ENCODE measurements at places on chromosomes 12 and 14. TPM values are rescaled to one million over a fixed set of nuclear protein-coding genes. Genes with fewer than 3 reads are reported as not detected.

Gene CLEC4A
- 3.9 TPM for total RNA-seq

Gene EPYC
- not detected for total RNA-seq

DNA sequence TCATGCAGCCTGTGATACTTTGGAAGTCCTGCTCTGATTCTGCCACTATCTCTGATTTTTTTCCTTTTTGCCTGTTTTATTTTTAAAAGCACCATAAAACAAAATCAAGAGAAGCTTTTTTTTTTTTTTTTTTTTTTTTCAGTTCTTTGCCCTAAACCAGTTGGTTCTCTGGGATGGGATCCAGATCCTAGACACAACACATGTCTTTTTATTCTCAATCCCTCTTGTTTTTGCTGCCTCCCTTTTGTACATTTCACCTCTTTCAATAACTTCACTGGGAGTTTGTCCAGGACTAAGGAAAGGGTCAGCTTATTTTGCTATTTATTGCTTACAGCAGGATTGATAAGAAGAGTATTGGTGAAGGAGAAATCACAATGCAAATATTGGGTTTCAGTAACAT lies 139.4 kb downstream of the GRIP1 start:
- no peak overlapping the region for H3K4me3 ChIP-seq
- no peaks in the 10 kb centered on the region for H3K27me3 ChIP-seq
- no peaks in the 10 kb centered on the region for H3K4me1 ChIP-seq
- no peak for DNase-seq
- no peak overlapping the region for H3K27ac ChIP-seq
- no peaks in the 10 kb centered on the region for H3K36me3 ChIP-seq

- H3K4me1 ChIP-seq, result no peaks in the 10 kb centered on the region
- no peaks in the 10 kb centered on the region for H3K27me3 ChIP-seq
- H3K4me3 ChIP-seq, result no peak overlapping the region
Observed at GRCh38 chr12:20309504-20310148, 58.7 kb upstream of the PDE3A start.

DNA sequence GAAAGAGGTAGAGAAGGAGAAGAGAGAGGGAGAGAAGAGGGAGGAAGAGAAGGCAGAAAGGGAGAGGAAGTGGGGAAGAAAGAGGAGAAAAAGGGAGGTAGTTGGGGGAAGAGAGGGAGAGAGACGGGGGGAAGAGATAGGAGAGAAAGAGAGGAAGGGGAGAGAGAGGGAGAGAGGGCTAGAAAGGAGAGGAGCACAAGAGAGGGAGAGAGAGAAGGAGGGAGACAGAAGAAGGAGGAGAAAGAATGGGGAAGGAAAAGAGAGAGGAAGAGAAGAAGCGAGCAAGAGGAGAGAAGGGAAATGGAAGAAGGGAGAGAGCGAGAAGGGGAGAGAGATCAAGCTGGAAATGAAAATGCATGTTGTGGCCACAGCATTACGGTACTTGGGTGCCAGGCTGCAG lies 1368.4 kb upstream of the TMEM132C start:
- no peak for DNase-seq
- no peaks in the 10 kb centered on the region for H3K4me1 ChIP-seq
- no peaks in the 10 kb centered on the region for H3K27me3 ChIP-seq
- no peak overlapping the region for H3K27ac ChIP-seq
- no peaks in the 10 kb centered on the region for H3K36me3 ChIP-seq

DNA sequence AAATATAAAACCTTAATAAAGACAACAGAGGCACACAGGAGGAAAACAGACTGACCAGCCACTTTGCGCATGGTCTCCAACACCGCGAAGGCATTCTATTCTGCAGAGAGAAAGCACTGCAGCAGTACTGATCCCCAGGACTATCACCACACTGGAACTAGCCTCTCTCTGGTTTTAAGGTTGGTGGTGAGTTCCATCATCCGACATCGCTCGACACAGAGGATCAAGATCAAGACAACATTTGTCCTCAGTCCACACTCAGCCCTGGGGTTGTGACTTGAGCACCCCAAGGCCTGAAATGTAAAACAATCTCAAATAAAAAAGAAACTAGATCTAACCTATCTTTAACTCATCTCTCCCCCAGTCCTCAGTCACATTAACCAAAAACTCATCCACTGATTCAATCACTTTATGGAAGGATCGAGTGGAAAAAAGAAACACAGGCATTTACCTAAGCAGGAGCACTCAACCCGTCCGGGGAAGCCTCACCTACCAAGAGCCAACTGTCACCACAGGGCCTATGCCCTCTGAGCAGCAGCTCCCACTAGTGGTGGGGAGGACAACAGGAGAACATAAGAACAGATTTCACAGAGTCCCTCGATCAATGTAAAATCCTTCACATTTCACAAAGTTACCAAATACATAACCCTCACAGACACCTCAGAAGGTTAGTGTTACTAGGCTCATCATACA lies 17.7 kb downstream of the STXBP6 start:
- no peak overlapping the region for H3K27ac ChIP-seq
- H3K4me1 ChIP-seq, result no peaks in the 10 kb centered on the region
- no peaks in the 10 kb centered on the region for H3K36me3 ChIP-seq
- no peak overlapping the region for H3K4me3 ChIP-seq

- H3K4me3 ChIP-seq, result no peak overlapping the region
- no peaks in the 10 kb centered on the region for H3K36me3 ChIP-seq
- H3K27me3 ChIP-seq, result no peaks in the 10 kb centered on the region
- H3K27ac ChIP-seq, result no peak overlapping the region
Observed at GRCh38 chr12:32671930-32672780, 6.9 kb upstream of the DNM1L start.

Data from breast epithelium (tissue), 4 donors.